Body of pancreas (tissue), 4 donors: ENCODE measurements at places on chromosomes 4 and X. TPM values are rescaled to one million over a fixed set of nuclear protein-coding genes. Genes with fewer than 3 reads are reported as not detected.
A peak's percentile ranks its signal among the peaks of the same experiment; 100 is the strongest.

GRCh38 chr4:169133932-169134331 lies 123.9 kb upstream of the CBR4 start:
- DNase-seq = peak; percentile 58

- DNase-seq = no peak
These were observed 176.4 kb downstream of the IL13RA2 start for GRCh38 chrX:114841051-114841450.

DNA sequence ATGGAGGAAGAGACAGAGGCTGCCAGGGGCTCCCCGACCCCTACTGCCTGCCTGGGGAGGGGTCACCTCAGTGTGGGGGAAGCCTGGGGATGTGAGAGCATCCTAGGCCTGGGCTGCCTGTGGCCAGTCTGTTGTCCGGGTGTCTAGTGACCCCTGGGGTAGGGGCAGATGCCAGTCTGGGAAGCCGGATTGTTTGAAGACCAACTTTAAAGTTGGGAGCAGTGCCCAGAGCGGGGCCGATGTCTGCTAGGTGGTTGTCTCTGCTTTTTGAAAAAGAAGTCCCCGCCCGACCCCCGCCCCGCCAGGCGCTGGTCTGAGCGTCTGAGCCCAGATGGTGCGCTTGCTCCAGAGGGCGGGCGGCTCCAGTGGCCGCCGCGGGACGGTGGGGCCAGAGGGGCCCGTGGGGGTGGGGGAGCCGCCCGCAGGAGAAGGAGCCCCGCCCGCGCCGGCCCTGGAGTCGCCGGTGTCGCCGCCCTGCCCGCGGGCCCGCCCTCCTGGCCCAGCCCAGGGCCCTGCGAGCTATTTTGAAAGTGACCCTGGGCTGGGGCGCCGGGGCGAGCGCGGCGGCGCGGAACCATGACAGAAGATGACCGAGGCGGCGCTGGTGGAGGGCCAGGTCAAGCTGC lies at the start of gene DOK7:
DOK7 (plus strand) TSS at position 517 of the 626 bp plus-strand sequence; CDS start at position 587, 70 bp downstream.
- peak; percentile 67 for DNase-seq

GRCh38 chr4:151687021-151687640 lies 73.7 kb downstream of the GATB start:
- no peak for DNase-seq

DNA sequence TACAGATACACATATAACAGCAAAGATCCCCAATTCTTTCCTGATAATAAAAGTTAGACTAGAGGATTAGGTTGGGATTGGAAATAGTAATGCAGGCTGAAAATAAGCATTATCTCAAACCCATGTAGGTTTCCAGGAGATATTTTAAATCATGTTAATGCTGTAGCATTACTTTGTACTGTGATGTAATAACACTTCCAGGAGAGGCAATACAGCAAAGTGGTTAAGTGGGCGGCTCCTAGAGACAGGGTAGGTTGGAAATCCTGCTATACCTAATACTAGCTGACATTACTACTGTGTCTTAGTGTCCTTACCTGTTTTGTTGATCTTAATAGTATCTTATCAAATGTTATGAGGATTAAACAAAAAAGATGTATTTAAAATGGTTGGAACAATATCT lies 9.6 kb downstream of the PAICS start:
- no peak for DNase-seq

- DNase-seq = no peak
These were observed 74.0 kb downstream of the MAOB start for GRCh38 chrX:43808231-43808630.

DNA sequence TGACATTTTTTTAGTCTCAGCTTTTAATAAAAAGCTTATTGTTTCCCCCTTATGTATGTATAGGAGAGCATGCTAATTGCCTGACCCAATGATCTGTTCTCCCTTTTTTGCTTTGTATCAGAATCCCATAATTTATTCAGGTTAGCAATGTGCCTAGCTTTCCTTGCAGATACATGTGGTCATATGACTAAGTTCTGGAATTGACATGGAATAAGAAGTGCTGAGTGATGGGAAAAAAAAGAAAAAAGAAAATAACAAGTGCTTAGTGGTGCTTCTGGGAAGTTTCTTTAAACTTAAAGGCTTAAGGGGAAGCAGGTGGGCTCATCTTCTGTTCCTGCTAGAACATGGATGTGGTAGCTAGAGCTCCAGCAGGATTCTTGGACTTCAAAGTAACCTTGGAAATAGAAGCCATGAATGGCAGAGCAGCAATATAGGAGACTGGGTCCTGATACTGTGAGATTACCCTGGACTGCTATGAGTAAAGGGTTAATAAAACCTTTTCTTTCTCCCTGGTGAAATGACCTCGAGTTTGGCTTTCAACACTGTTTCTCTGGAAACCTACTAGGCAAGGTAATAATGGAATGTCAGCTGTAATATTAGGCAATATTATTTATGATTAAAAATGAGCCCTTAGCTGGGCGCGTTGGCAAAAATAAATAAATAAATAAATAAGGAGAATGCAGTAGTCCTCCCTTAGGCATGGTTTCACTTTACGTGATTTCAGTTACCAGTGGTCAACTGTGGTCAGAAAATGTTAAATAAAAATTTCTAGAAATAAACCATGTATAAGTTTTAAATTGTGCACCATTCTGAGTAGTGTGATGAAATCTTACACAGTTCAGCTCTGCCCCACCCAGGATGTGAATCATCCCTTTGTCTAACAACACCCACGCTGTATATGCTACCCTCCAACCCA lies 16.7 kb upstream of the RBM41 start:
- DNase-seq = no peak

- DNase-seq = peak; percentile 40
These were observed 23.0 kb downstream of the GAB3 start for GRCh38 chrX:154727871-154728270.

DNA sequence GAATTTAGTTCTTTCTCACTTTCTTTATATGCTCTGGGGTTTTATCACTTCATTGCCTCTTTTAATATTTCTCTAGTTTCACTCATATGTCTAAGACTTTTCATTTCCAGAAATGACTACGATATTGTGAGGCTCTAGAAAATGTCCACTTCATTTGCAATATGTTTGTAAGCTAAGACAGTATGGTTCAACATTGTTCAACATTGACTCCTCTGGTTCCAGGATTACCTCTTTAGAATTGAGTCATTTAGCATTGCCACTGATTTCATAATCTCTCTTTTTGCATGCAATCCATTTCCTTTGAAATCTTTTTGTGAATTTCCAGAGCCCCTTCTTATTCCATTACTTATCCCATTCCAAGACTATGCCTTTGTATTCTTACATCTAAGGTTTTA lies 32.3 kb downstream of the BBS12 start:
- DNase-seq = no peak

MGARP gene
- total RNA-seq = not detected

- DNase-seq = no peak
These were observed 4.2 kb upstream of the PDHA2 start for GRCh38 chr4:95835672-95836071.

GRCh38 chr4:48224606-48225005 lies 45.0 kb downstream of the TEC start:
- no peak for DNase-seq

ZFP42 gene
- total RNA-seq = 0.26 TPM

DNA sequence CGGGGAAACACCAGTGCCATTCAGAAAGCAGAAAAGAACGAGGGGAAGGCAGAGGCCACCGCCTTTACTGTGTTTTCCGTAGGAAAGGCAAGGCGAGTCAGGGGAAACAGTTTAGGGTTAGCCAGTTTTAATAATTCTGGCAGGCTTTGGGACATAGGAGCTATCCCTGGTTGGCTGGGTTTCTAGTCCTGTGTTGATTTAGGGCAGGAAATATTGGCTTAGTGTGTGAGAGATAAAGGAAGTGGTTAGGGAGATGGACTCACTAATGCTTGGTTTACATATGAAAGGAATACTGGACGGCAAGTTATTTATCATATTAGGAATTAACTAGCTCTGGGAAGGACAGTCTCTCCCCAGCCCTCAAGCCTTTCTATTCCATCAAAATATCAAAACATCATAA lies 53.1 kb downstream of the SYNPO2 start:
- no peak for DNase-seq

DNA sequence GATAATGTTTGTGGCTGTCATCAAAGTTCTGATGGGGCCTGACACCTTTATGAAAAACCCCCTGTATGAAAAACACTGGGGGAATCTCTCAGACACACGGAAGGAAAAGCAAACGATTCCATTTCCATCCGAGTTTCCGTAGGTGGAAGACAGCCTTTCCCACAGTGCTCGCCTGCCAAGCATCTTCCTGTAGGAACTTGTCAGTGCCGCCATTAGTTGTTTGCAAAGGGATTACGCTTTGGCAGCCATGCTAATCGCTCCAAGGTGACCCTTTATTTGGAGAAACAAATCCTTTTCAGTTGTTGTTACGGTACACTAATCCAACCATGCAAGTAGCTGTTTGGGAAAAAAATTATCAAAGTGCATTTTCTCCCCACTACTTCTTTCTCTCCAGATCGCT lies 44.4 kb upstream of the STOX2 start:
- DNase-seq = no peak

DNA sequence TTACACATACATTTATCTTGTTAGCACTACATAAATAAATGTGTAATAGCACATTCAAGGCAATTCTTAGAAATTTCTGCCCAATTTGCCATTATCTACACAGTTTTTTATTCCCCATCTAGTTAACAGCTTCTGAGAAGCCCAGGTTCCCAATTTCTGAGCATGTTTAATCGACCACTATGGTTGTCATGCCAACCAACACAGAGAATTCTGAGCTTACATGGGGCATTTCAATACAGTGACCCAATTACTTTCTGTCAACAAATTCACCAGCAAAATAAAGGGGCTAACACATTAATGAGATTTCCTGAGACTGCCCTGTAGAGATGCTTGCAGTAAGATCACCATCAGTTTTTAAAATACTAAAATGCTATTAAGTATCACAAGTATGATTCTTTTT lies 22.0 kb downstream of the GPM6A start:
- DNase-seq = no peak

GRCh38 chr4:6783111-6783981 lies 819 bp downstream of the KIAA0232 start:
- DNase-seq = peak; percentile 90

ZCCHC18 gene
- not detected for total RNA-seq

GRCh38 chrX:10514891-10515290 lies 105.5 kb downstream of the MID1 start:
- DNase-seq = no peak

- no peak for DNase-seq
These were observed 51.1 kb downstream of the ENOPH1 start for GRCh38 chr4:82481506-82481840.

- DNase-seq = no peak
These were observed 4.2 kb downstream of the RPS4X start for GRCh38 chrX:72272868-72273267.

- peak; percentile 27 for DNase-seq
These were observed 128.8 kb upstream of the GPC4 start for GRCh38 chrX:133544115-133544514.

TMEM255A gene
- total RNA-seq = not detected

GRCh38 chr4:137213372-137214173 lies 318.7 kb downstream of the PCDH18 start:
- no peak for DNase-seq

GRCh38 chrX:137418086-137418485 lies 147.8 kb upstream of the ZIC3 start:
- DNase-seq = no peak

BMP15 gene
- not detected for total RNA-seq

MRPL1 gene
- total RNA-seq = 23.4 TPM

DNA sequence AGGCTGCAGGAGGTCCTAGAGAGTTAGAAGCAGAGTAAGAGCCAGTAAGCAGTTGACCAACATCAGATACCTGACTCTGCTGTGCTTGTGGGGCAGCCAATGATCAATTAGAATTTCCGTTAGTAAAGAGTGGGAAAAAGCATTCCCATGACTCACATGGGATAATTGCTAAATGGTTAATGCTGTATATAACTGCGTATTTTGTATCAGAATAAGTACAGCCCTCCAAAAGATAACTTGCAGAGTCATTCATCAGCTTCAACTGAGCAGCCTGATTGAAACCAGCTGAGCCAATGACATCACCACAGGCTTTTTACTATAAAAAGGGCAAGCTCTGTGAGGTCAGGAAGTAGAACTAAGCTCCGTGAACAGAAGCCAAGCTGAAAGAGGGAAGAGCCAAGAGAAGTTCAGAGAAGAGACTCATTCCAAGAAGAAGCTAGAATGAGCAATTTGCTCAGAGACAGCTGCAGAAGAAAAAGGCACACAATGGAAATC lies 67.9 kb downstream of the PPP3CA start:
- DNase-seq = peak; percentile 47

DNA sequence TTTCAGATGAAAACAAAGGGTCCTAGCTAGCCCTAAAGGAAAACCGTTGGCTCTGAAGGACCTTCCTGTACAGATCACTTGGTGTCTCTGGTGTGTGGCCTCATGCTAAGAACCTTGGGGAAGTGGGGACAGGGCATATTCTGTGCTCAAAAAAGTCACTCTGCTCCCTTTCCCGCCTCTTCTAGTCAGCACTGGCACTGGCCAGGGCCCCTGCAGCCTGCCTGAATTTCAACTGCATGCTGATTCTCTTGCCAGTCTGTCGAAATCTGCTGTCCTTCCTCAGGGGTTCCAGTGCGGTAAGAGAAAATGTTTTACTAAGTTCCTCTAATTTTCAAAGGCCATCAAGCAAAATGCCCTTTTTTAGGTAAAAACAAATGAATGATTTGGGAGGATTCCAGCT lies 3.4 kb downstream of the CYBB start:
- DNase-seq = no peak

GRCh38 chr4:85543832-85544231 lies 68.9 kb downstream of the ARHGAP24 start:
- DNase-seq = no peak

DNA sequence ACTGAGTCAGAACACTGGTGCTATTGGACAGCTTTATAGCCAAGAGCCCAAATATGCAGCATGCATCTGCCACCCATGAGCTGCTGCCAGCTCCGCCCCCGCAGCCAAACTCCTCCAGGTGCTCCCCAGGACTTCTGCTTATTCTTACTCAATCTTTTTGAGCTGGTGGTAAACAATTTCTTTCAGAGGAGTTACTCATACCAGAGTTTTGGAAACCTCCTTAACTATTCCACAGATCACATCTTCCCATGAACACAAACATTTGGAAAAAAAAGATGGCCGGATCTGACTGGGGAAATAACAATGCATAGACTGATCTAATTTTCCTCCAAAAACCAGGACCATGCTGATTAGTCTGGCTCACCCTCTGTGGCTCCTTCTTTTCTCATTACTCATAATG lies 399.9 kb downstream of the GPM6A start:
- no peak for DNase-seq

DNA sequence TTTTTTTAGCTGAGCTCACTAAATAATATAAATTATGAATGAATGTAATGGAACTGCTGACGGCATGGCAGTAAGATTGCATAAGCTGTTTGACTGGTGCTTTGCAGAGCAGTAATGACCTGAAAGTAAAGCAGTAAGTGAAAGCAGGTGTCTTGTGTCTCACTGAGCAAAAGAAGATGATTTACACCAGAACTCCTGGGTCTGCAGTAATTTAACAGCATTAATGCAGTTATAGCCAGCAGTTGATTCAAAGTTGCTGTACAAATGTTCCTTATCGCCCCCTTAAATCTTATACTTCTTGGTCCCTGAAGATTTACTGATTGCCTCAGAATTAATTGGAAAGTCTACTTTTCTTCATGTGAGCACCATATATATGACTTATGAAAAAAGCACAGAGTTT lies 187.7 kb downstream of the DCTD start:
- DNase-seq = no peak
